ENCODE measurements at places on chromosomes 3 and 15. TPM values are rescaled to one million over a fixed set of nuclear protein-coding genes. Genes with fewer than 3 reads are reported as not detected.

DNA sequence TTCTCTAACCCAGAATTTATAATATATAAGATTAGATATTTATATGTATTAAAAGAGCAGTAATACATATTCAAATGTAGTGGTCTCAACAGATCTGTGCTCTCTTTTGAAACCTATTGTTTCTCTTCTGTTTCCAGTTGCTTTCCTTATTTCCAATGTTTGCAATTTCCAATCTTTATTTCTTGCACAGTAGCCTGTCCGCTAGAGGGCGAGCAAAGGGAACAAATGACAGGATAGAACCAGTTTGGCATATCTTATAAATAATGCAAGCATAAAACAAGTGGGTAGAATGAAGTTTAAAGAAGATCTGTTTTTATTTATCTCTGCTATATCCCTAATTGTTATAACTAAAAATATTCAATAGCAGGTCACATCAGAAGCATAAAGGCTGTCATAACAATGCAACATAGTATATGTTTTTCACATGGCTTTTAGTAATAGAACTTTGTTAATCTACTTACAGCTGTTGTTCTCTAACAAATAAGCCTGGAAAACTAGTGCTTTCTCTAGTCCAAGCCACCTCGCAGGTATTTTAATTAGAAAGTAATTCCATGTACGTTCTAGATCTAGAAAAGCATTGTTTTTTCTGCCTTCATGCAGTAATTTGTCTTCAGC lies 15.1 kb upstream of the TCAIM start:
- peak; percentile 35 for DNase-seq

- DNase-seq, result no peak
Measured at GRCh38 chr3:78605178-78605577, 1162.6 kb downstream of the ROBO1 start.

DNA sequence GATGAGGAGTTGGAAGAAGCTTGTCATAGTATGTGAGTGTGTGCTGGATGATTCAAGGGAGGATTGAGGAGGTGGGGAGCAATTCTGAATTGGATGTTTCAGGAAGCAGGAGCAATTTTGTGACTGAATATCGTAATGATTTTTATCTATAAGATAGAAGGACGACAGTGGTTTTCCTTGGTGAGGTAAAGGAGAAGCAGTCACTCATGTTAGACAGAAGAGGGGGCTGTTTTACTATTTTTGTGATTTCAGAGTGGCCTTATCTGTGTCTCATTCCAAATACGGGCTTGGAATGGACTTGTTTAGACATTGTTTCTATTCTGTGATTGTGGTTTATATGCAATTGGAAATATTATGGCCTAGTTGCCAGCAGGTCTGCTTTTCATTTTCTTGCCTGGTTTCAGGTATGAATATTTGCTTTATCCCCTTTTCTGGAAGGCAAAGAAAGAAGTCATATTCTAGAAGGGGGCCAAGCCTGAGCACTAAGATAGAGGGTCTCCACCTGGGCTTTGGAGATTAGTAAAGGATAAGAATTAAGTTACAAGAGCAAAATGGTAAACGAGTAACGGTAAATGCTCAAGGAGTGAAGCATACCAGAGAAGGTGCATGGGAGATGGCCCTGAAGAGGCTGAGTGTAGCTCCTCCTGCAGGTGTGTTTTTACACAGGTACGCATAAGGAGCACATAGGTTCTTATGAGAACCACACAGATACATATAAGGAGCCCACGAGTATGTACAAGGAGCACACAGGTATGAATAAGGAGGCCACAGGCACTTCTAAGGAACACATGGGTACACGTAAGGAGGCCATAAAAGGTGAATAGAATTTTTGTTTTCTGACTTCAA lies 124.6 kb upstream of the KCNAB1 start:
- peak; percentile 5 for DNase-seq

GRCh38 chr3:179671747-179672242 lies 19.0 kb downstream of the USP13 start:
- DNase-seq, result no peak

DNA sequence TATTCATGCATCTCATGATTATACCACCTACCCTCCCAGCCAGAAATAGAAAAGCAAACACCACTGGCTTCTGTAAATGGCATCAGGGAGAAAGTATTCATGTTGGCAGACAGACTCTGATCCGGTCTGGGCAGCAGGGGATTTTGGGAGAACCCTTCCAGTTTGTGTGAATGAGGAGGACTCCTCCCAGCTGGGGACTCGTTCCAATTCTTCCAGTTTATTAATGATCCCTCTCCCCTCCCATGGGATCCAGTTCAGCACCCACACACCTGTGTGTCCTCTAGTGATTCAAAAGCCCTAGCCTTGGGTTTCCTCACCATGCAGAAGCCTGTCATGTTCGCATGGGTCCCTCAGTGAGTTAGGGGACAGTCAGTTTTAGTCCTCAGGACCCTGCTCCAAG lies 110.9 kb downstream of the IQSEC1 start:
- DNase-seq, result no peak

The P2RY14 gene
- not detected for total RNA-seq

The NR2F2 gene
- 53.7 TPM for total RNA-seq

The ARPIN gene
- total RNA-seq, result 6.3 TPM

The WDR76 gene
- 40.0 TPM for total RNA-seq

The ZNF662 gene
- total RNA-seq, result not detected
